HepG2 (cell line): ENCODE measurements at places on chromosomes 2 and 18. TPM values are rescaled to one million over a fixed set of nuclear protein-coding genes. Genes with fewer than 3 reads are reported as not detected.

The FASTKD2 gene
- 77.8 and 88.0 TPM in 2 replicates for total RNA-seq

GRCh38 chr2:29063646-29064345, 10.5 kb downstream of the PCARE start:
- DNase-seq, result no peak

GRCh38 chr2:144049137-144049536, 470.8 kb downstream of the ZEB2 start:
- DNase-seq, result no peak

DNA sequence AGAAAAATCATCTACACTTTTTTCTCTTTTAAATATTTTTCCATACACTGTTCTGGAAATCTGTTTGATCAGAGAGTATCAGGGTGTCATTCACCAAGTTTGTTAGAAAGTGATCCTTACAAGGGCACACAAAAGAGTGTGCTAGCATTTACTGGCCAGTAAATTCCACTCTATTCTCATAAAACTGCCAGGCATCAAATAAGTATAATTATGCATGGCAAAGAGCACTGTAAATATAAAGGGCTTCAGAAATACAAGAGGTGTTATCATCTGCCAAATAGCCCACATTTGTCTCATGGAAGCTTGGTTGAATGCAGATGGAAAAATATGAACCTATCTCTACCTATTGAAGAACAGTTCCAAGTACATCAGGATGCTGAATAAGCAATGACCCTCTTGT, 847.3 kb upstream of the ACVR2A start:
- DNase-seq, result no peak

DNA sequence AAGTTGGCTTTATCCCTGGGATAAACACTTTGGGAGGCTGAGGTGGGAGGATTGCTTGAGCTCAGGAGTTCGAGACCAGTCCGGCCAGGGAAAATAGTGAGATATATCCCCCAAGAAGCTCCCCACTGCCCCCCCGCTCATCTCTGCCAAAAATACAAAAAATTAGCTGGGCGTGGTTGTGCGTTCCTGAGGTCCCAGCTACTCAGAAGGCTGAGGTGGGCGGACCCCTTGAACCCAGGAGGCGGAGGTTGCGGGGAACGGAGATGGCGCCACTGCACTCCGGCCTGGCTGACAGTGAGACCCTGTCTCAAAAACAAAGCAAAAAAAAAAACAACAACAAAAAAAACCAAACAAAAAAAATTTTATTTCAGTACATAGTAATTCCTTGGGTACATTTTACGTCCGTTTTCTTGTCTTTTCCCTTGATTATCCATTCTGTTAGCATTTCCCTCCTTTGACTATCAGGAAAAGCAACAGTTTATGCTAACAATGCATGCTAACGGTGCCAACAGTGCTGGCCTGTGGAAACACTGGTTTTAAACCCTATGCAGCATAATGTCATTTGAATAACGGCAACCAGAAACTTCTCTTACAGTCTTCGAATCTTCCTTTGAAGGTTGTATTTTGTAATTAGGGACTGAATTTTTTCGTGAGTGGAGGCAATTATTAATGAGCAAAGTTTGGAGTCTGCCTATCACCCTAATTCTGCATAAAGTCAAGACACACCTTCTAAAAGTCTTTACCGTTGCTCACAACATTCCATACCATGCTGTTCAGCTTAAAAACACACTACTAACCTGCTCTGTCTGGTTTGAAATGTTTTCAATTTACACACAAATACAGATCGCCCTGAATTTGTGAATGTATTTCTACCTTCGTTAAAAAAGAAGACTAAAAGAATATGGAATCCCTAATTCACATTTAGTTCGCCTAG, 721 bp upstream of the MIB1 start:
- DNase-seq, result no peak

GRCh38 chr2:37737507-37737906, 66.1 kb upstream of the CDC42EP3 start:
- DNase-seq, result no peak

- DNase-seq, result no peak
These were observed 231.7 kb downstream of the PARD3B start for GRCh38 chr2:204776781-204777559.

The AQP12A gene
- total RNA-seq, result not detected in 2 replicates

The SOX11 gene
- not detected in 2 replicates for total RNA-seq

The FAP gene
- not detected in 2 replicates for total RNA-seq

DNA sequence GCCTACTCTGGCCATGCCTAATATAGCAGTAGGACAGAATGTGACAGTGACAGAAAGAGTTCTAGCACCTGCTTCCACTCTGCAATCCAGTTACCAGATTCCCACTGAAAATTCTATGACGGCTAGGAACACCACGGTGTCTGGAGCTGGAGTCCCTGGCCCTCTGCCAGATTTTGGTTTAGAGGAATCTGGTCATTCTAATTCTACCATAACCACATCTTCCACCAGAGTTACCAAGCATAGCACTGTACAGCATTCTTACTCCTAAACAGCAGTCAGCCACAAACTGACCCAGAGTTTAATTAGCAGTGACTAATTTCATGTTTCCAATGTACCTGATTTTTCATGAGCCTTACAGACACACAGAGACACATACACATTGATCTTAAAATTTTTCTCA, 45.2 kb upstream of the TTR start:
- no peak for DNase-seq

The RAB17 gene
- total RNA-seq, result 68.0 and 70.0 TPM in 2 replicates

DNA sequence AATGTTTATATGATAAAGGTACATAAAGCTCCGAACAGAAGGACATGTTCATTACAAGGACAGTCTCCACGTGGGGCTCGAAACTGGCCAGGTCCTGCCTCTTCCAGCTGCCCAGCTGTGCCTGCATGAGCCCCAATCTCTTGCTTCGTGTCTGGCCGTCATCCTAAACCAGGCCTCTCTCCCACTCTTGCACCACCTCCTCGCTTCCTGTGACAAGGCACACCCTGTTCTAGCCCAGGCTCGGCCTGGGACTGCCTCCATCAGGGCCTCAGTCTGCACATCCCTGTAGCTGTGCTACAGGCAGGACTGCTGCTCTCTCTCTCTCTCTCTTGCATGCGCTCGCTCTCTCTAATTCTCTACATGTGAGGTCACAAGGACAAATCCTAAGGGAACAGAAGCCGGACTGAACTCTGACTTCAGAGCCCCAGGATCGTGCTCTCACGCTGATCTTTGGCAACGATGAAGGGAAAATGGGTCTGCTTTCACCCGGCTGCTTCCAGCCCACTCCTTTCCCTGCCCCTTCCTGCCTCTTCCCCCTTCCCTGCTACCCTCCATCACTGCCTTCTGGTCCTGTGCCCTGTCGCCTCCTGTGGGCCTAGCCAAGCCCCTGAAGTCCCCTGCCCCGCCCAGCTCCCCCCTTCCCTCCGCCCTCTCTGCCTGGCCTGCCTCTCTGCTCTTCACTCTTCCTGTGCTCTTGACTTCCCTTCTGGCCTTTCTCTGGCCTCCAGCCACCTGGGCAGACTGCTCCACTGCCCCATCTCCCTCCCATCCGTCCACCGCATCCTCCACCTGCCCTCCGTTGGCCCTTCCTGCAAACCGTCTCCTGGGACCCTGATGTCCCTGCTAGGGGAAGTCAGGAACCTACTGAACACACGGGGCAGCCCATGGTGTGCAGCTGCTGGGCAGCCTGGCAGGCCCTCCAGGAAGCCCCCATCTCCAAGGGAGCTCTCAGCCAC, 7.8 kb upstream of the GPR55 start:
- DNase-seq, result no peak

The DSG1 gene
- not detected in 2 replicates for total RNA-seq

- DNase-seq, result no peak
These were observed 245.5 kb downstream of the FHOD3 start for GRCh38 chr18:36543030-36543429.

GRCh38 chr18:32468147-32468845, 2.4 kb downstream of the GAREM1 start:
- no peak for DNase-seq

GRCh38 chr2:76120176-76120575, 409.5 kb upstream of the GCFC2 start:
- no peak for DNase-seq

DNA sequence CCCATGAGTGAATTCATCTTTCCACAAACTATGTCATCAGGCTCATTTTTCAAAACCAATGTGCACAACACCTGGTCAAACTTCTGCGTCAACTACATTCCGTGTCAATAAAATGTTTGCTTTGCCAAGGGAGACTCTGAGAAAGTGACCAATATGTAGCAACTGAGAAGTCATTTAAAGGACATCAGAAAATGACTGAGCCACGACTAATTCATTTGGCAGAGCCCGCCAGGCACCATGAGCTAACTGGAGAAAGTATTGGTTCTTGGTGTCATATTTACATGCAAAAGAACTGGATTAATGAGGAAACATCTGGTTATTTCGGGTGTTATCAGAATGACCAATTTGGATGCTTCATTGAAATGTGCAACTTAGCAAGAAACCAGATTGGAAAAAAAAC, 7.2 kb downstream of the RND3 start:
- DNase-seq, result no peak

- no peak for DNase-seq
These were observed 881.8 kb downstream of the SLC4A3 start for GRCh38 chr2:220509096-220509757.

- DNase-seq, result no peak
These were observed 349.2 kb downstream of the ADCYAP1 start for GRCh38 chr18:1253827-1254226.

The PID1 gene
- 0.18 TPM in 2 replicates for total RNA-seq

DNA sequence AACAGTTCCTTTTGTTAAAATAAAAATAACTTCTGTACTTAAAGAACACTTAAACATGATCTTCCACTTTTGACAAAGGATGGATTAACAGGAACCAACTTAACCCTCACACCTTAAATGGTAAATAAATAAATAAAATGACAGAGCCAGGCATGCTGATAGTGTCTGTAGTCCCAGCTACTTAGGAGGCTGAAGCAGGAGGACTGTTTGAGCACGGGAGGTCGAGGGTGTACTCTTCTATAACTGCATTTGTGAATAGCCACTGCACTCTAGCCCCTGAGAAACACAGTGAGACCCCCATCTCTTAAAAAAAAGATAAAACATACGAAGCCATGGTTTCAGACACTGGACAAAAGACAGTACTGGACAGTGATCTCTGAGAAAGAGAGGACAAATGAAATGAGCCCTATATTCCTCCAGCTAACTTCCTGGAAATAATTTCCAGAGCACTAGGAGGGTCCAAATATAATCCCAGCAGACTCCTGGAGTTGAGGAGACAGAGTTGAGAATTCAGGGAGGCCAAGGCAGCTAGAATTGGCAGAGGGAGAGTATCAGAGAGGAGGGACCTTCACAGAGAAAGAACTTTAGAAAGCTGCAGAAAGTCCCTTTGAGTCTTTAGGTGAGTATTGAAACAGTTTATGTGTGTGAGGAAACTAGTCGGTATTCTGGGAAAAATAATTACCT, 17.4 kb downstream of the PPP4R1 start:
- DNase-seq, result no peak

DNA sequence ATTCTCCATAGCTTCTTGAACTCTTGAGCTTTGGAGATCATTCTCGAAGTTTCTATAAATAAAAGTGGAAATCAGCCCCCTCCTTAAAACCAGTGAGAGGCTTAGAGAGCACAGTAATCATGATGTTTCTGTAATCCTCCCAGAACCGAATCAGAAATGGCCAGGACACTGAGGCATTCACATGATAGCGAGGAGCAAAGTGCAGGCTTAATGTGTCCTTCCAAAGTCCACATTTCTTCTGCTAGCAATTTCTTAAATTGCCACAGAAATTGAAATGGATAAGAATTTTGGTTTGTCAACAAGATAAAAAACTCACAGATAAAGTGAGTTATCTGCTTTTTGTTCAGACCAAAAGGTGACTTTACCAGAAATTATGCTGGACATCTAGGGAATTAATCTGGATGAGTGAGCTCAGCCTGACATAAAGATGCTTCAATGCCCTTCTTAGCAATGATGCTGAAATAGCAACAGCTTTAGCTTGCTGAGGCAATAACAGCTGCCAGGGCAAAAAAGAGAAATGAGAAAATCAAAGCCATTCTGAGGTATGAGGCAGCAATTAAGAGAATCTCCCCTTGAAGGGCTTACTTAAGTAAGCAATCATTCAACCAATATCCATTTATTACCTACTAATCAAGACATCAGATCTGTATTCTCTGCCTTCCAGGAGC, 82.4 kb upstream of the PHLPP1 start:
- DNase-seq, result peak; percentile 37

The CROCC2 gene
- not detected in 2 replicates for total RNA-seq

DNA sequence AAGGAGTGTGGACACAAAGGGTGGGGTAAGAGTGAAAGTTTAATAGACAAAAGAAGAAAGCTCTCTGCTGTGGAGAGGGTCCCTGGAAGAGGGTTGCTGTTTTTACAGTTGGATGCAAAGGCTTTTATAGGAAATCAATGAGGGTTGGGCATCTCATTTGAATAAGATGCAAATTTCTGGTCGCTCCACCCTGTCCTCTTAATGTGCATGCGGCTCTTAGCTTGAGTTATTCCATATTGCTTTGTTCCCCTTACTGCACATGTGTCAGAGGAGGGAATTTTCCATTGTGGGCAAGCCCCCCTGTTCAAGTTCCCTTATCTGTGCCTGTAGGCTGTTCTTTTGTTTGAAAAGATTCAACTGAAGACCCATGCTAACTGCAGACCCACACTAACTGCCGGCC, 326.5 kb downstream of the BCL11A start:
- no peak for DNase-seq

GRCh38 chr2:148042219-148042618, 21.3 kb downstream of the MBD5 start:
- DNase-seq, result no peak

DNA sequence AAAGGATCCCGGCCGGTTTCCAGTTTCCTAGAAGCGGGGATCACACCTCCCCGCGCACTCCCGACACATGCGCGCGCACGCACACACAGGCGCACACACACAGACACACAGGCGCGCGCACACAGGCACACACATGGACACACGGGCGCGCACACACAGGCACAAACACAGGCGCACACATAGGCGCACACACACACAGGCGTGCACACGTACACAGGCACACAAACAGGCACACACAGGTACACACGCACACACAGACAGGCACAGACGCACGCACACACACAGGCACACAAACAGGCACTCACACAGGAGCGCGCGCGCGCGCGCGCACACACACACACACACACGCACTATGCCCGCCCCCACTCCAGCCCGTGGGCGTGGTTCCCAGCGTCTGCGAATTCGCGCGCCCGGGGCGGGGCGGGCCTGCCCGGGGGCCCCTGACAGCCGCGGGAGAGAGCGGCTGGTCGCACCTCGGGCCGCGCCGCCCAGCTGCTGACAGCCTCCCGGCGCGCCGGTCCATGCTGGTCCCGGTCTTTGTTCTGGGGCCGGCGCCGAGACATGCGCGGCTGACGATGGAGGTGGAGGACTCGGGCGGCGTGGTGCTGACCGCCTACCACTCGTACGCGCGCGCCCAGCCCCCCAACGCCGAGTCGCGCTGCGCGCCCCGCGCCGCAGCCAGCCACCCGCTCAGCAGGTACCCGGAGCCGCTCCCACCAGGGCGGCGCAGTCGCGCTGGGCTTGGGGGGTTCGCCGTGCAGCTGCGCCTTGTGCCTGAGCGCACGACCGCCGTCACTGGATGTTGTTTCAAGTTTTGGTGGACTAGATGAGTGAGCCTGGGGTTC, at the start of gene ARHGAP28:
Gene ARHGAP28, plus strand, starts transcription at position 470 of the 845 bp plus-strand sequence. Its CDS starts 106 bp downstream, at position 576.
- DNase-seq, result no peak

The CPO gene
- total RNA-seq, result not detected in 2 replicates

The MYO7B gene
- not detected in 2 replicates for total RNA-seq

GRCh38 chr2:85191157-85191556, 58.0 kb downstream of the TCF7L1 start:
- no peak for DNase-seq
